CD4-positive, alpha-beta T cell treated with Interleukin-17A for 1 hour (primary cell): ENCODE measurements at places on chromosomes 1 and 21.

DNA sequence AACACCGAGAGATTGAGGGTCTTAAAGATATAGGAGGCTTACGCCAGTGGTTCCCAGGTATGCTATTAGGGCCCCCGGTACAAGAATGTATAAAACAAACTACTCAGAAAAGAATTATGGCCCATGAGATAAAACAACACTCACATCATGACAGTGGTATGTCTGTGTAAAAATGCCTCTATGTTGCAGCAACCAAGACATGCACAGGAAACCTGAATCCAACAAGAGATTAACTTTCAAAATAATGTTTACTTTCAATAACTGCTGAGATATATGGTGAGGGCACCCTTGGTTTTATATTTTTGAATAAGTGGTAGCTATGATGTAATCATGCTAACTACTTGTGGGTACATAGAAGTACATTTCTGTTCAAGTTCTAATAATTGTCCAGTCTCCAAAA is 74.9 kb downstream of the PUM1 start:
- no peak for DNase-seq

GRCh38 chr21:24272521-24272938 is 1334.8 kb downstream of the MRPL39 start:
- no peak for DNase-seq

GRCh38 chr1:89759036-89759435 is 61.8 kb upstream of the LRRC8D start:
- DNase-seq: no peak

GRCh38 chr1:38917337-38917736 is 24.3 kb downstream of the RHBDL2 start:
- DNase-seq: no peak

- DNase-seq: peak; percentile 58
These were observed 580 bp downstream of the INKA2 start for GRCh38 chr1:111738436-111739193.

DNA sequence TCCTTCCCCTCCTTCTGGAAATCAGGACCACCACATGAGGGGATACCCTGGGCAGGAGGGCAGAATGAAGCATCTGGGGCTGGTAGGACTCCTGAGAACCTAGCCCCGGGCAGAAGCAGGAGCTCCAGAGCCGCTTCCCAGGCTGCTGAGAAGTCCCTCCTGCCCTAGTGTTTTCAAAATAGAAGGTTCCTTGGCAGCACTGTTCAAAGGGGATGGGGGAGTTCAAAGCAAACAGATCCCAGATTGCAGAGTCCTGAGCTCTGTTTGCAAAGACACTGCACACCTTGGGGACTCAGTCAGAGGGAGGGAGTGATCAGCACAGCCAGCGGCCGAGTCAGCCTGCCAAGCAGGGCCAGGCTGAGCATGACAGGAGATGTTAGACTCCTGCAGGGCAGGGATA is 177.8 kb downstream of the PTPRU start:
- DNase-seq: no peak

GRCh38 chr1:193368302-193368701 is 181.9 kb upstream of the B3GALT2 start:
- DNase-seq: peak; percentile 16

GRCh38 chr1:234597894-234598293 is 12.1 kb downstream of the IRF2BP2 start:
- DNase-seq: peak; percentile 83

DNA sequence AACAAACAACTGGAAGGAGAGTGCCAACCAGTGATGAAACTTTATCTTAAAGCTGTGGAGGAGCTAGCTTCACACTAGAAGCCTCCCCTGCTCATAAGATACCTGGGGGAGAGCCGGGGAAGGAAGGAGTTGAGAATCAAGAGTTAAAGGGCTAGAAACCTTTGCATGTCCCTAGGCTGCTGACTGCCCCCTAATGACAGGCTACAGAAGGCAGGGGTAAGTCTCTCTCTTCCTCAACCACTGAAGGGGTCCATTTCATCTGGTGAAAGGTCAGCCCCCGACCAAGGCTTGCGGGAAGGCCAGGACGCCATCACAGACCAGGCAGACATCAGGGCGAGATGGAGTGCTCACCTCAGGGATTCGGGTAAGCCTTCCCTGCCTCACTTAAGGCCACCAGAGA is 65.6 kb upstream of the GRHL3 start:
- no peak for DNase-seq

DNA sequence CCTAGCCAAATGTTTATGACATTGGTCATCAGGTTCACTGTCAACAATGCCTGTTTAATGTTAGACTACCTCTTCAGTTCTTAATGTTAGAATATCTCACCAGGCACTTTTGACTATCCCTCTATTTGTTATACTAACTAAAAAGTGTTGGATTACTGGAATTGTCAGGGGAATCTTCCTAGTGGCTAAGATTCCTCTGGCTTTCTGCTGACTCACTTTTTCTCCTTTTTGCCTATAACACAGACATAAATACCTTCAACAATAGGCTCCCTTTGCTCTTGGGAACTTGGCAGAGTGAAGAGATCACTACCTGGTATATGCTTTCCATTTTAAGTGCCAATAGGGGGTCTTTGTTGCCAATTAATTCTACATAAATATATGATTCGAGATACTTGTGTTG is 68.5 kb downstream of the TMEM200B start:
- no peak for DNase-seq

DNA sequence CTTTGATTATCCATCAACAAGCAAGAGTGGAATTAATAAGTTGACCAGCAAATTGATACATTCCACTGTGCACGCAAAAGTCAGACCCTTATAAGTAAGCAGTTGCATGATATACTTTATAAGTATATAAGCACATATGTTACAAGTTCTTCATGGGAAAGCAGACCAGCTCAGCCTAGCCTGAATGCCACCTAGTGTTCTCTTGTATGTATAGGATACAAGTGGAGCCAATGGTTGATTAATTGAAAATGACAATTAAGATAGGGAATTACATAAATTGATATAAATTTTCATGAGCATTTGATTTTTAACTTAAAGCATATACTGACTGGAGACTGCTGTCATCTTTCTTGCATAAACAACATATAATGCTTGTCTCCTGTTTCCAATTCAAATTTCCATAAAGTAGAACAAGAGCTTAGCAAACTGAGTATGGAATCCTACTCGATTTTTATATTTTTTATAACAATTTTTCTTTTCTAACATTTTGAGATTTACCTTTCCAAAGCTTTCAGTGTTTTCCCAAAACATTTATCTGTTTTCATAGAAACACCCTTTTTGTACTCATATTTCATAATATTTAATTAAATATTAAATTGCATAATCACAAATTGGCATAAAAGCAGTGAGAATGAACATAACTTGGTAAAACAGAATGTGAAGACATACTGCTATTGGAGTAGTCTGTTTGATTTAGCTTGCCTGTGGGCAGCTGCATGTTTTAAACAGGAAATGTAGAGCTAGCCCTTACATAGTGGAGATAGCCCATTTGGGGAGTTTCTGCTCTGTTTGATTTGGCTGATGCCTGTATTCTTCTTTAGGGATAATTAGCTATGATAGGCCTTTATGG is 62.8 kb downstream of the MAGI3 start:
- DNase-seq: peak; percentile 38

- DNase-seq: no peak
These were observed 17.7 kb upstream of the ELAVL4 start for GRCh38 chr1:50091068-50091467.

DNA sequence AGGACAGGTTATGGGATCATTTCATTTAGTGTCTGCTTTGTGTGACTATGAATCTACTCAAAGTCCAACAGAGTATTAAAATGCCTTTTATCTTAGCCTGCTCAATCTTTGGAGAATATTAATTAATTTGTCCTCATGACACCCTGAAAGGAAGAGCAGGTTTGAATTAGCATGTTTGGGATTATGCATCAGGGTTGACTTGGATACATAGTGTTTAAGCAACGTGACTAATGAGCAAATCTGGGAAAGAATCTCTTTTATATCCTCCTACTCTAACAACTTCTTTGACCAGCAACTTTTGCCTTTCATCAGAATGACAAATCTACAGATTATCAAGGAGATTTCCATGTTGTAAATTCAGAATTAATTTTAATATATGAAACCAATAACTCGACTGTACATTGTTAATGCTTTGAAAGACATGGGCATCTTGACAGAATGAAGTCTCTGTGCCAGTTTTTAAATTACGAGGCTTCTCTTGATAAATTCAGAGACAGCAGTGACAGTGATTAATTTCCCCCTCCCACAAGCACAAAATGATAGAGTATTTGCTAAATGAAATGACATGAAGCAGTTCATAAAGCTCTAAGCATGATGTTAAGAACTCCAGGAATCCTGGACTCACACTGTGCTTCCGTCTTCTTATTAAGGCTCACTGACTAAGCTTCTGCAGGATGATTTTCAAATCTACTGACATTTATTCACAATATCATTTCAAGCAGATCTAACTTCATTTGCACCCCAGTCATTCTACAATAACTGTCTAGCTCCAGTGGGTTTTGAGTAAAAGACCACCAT is 156.5 kb downstream of the PCNX2 start:
- no peak for DNase-seq

DNA sequence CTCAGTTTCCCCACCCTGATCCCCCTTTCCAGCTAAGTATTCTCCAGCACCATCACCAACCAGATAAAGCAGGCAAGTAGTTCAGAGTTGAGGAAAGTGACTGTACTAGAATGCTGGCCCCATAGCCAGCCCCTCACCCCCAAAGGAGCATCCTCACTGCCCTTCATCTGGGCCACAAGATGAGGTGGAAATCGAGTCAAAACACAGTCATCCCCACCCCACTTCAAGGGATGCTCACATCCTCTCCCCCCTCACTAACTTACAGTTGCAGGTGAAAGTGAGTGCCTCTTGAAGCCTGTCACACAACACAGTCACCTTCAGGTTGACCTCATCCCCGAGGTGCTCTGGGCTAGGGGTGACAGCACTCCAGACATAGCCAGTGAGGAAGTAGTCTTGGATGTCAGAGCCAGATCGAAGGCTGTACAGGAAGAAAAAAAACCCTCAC is 30.4 kb downstream of the PIK3C2B start:
- peak; percentile 19 for DNase-seq

DNA sequence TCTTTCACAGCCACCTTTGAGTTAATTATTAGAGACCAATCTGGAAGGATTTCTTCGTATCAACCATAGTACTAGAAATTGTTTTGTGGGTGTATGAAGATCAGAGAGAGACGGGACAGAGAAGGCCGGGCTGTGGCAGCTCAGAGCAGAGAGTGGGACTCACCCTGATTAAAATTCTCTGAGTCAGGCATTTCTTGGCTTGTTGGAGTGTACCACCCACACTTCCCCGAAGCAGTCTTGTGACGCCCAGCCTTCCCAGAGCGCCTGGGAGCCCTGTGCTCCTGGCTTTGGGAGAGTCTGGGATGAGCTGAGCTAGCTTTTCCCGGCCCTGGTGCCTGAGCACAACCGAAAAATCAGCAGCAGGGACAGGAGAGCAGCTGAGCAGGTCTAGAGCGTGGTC is 19.4 kb downstream of the PLEKHM2 start:
- DNase-seq: no peak

DNA sequence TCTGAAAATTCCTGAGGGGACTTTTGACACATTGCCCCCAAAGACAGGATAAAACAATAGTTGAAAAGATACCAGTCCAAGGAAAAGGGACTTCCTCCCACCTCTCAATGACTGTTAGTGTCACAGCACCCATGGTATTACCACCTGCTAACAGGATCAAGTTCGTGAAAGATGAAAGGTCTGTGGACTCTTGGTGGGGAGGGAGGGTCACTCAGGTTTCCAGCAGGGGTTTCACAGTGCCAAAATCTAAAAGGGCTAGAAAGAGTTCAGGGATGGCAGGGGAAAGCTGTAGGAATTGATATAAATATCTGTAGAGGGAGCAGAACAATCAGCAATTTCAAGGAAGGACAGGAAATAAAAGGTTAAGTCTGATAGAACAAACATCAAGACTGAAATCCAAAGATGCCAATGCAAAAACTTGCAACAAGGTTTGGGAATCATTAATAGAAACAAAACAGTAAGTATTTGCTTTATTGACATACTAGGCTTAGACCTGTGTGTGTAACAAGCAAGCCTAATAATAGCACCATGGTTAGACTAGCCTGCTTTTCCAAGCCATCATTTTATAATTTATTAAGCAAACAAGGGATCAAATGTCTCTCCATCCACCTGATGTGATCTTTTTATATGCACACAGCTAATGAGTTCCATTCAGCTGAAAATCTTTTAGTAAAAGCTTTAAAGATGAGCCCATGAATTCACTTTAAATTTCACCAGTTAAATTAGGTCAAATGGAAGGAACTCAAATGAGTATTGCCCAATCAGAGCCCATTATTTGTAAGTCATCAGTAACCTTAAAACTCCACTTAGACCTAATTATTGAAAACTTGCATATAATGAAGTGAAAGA is 3.7 kb downstream of the MCL1 start:
- DNase-seq: peak; percentile 32

GRCh38 chr1:61111084-61112004 is 29.0 kb downstream of the NFIA start:
- DNase-seq: no peak

DNA sequence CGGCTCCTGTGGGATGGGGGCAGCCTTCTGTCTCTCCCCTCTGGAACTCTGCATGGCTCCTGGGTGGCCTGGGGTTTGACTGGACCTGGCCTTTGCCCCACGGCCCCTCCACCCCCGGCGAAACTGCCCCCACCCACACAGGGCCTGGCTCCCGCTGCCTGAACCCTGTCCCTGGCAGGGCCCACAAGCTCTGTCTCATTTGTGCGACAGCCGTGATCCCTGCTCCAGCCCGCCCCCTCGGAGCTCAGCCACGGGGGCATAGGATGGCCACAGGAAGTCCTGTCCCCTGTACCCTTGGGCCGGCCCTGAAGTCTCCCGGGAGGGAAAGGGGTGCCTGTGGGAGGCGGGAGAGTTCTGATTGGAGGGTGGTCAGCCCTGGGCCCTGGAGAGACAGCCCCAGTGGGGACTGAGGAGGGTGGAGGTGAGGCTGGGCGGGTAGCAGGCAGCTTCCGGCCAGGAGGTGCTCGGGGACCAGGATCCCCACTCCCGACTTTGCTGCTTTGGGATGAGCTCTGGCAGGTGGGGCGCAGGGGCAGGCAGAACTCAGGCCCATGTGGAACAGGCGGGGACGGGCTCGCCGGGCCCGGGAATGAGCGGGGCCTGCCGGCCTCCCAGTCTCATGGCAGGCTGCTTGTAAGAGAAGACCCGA is 45.1 kb downstream of the SLX9 start:
- no peak for DNase-seq

- DNase-seq: no peak
These were observed 93.4 kb downstream of the DIRAS3 start for GRCh38 chr1:67957066-67957465.

DNA sequence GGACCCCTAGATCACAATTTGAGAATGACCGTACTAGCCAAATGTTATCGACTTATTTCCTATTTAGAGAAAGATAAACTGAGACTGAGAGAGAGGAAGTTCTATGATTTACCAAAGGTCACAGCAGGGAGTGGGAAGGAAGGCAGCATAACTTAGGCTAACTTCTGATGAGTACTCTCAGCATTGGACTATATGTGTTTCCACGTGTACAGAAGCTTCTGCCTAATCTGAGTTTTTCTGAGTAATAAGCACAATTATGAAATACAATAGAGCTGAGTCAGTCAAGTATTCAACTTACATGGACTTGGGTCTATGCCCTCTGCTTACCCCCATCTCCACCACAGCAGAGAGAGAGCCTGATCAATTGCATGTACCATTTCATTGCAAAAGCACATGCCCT is 88.1 kb upstream of the HIVEP3 start:
- no peak for DNase-seq
